ENCODE measurements at places on chromosomes 6 and 20.

- DNase-seq, result no peak
Observed at GRCh38 chr20:38108986-38109541, 56.0 kb downstream of the TGM2 start.

DNA sequence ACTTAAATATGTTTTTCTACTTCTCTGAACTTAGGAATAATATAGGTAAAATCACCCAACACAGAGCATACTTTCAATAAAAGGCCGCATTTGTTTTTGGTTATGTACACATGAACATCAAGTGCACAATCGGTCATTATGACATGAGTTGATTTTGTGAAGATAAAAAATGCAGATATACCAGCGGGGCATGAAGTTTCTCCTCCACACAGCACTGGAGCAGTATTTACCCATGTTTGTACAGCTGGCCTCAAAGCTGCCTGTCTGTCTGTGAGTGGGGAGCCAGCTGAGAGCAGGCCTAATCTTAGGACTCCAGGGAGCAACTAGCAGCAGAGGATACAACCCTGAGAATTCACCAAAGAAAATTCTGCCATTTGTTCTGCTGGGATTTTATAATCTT is 206.5 kb downstream of the TPBG start:
- DNase-seq, result no peak

DNA sequence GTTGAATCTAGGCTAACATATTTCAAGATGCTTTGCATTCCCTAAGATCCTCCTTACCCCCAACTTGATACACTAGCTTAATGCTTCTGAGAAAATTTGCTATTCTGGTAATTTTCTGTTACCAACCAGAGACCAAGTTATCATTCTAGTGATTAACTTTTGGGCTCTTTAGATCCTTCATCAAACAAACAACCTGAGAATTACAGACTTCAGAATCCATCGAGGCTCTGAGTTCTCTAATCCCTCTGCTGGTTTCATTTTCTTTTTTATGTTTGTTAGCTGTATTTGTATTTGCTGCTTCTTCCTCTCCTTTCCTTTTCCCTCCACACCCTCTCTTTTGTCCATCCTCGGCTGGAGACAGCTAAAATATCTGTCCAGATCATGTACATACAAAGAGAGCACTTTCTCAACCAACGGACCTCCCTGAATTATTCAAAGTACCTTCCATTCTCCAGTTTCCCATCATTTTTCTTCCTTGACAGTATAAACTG is 98.7 kb upstream of the RIPOR2 start:
- DNase-seq, result no peak

DNA sequence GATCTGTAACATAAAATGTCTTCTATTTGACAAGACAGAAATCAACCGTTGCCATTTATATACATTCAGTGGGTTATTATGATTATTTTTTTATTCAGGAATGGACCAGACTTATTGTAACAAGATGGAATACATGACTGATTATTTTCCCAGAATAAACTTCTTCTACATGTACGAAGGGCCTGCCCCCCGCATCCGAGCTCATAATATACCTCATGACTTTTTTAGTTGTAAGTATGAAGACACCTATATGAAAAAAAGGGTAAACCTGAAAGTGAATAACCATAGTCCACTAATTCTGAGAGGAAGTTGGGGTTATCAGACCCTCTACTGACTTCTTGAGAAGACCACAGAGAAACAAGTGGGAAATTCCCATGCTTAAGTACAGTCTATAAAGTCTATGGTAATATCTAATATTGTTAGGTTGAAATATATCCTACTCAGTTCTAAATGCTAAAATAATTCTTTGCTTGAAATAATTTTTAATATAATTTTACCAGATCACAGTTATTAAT is 15.9 kb downstream of the OR2A4 start:
- no peak for DNase-seq

- no peak for DNase-seq
Observed at GRCh38 chr20:51928931-51929330, 126.6 kb upstream of the SALL4 start.

- DNase-seq, result no peak
Observed at GRCh38 chr20:42901689-42902440, 287.8 kb downstream of the PTPRT start.

GRCh38 chr20:51420111-51420510 is 122.4 kb downstream of the NFATC2 start:
- DNase-seq, result no peak

GRCh38 chr6:110557199-110557598 is 80.8 kb upstream of the SLC22A16 start:
- DNase-seq, result no peak

DNA sequence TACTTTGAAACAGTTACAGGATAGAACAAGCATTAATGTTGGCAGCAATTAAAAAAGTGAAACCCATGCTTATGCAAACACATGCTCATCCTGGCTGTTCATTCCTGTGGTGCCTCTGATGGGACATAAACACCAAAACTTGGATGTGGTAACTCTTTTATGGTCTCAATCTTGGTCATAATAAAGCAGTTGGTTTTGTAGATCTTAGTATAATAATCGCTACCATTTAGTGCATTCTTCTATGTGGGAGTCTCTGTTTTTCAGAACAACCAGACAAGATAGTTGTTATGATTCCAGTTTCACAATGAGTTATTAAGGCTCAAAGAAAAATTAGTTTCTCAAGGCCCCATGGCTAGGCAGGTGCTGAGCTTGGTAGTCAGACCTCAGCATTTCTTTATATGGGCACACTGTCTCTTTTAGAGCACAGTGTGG is 184.0 kb downstream of the UTRN start:
- no peak for DNase-seq

DNA sequence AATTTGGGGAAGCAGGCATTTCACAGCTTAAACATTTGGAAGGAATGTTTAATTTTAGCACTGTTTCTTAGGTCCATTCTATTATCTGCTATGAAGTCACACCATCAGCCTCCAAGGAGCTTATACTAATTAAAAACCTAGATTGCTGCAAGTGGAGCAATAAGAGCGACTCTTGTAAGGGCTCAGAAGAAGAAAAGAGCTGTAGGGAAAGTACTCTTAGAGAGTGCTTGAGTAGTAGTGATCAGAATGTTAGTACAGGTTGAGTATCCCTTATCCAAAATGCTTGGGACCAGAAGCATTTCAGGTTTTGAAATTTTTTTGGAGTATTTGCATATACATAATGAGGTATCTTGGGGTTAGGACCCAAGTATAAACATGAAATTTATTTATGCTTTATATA is 285.3 kb downstream of the UBE3D start:
- DNase-seq, result no peak

DNA sequence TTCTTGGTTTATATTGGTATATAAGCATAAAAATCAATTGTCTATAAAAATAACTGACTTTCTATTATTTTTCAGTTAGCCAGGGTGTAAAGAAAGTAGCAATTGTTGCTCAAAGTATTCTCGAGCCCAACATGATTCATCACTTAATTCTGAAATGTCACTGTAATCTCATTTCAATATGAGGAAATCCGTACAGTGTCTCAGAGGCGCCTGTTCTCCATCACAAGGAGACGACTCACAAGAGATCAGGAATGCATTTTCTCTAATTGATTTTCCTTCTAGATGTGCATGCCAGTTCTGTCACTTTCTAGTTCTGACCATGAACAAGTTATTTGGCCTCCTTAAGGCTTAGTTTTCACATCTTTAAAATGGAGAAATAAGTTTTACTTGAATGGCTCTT is 753.1 kb downstream of the MAFB start:
- DNase-seq, result no peak

DNA sequence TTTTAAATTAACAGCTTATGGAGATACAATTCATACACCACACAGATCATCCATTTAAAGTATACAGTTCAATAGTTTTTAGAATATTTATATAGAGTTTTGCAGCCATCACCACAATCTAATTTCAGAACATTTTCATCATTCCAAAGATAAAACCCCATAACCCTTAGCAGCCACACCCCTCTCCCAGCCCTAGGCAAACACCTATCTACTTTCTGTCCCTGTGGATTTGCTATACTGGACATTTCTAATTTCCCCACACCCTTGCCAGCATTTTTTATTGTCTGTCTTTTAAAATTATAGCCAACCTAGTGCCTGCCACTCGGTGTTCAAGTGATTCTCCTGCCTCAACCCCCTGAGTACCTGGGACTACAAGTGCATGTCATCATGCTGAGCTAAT is 23.0 kb upstream of the AKAP7 start:
- DNase-seq, result no peak

GRCh38 chr6:111523484-111524167 is 40.6 kb upstream of the REV3L start:
- DNase-seq, result no peak

DNA sequence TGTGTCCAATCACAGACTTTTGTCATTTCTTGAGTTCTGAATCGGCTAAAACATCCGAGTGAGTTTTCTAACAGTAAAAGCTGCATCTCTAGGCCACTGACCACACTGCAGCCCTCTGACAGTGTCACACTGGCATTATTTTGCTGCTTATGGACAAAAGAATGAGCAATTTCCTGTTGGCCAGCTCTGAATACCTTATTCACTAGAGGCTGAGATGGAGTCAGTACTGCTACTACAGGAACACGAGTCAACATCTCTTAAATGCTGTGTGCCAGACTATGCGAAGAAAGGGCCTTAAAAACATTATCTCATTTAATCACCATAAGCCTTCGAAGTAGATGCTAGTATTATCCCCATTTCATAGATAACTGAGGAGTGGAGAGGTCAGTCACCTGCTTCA is 42.5 kb upstream of the IPCEF1 start:
- no peak for DNase-seq

DNA sequence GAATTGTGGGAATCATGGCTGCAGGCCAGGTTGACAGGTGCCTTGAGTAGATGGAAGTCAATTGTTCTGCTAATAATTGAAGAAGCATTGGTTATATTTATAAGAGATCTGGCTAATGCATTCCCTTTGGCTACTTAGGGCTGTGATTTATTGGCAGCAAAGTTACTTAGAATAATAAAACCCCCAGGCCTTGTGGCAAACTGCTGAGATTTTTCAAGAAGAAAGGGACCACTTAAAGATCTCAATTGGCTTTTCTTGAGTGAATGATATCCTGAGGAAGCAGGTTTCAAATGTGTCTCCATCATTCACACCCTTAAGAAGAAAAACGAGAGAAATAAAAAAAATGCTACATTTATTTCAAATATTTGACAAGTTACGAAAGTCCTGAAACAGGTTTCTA is 27.4 kb downstream of the DDO start:
- DNase-seq, result no peak

DNA sequence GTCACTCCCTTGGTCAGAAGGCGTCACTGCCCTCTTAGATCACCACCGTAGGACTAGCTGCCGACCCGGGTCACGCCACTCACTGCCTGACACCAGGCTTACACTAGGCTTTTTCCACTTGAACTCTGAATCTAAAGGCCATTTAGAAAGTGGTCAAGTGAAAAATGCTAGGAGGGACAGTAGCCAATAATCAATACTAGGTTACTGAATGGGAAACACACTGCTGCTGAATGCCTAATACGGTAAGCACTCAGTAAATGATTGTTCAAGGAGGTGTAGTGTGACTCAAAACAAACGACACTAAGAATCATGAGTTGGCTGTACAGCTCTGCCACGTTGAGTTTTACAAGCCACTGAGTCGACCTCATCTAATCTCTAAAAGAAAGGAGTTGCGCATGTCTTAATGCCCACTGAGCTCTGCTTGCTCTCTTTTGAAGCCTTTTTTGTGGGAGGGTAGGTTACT is 760 bp upstream of the IBTK start:
- no peak for DNase-seq

- DNase-seq, result no peak
Observed at GRCh38 chr6:51147756-51148155, 329.1 kb downstream of the TFAP2B start.

Data from WTC11 (cell line).